ENCODE measurements at places on chromosomes 2 and 18.

GRCh38 chr2:143694335-143694734, 565.1 kb downstream of the ARHGAP15 start:
- DNase-seq = no peak

DNA sequence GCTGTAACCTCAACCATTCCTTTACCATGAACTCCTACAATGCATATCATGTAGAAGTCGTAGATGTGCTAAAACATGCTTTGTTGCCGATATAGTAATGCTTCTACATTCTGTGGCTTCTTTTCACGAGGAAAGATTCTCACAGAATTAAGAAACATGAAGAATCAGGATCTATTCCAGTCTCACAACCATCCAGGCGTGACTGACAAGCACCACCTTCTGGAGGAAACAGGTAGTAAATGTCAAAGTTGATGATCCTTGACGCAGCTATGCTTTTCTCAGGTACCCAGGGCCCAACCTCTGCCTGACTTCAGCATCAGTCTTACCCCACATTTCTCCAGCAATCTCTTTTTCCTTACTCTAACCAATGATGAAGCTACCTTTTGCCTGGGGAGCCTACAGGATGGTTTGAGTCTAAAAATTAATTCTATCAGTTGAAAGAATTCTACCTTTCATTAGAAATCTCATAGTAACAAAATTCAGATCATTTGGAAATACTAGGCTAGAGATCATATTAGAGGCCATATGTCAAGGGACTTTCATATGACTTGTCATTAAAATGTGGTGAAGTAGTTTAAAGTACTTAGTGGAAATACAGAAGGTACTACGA, 123.3 kb upstream of the RND3 start:
- DNase-seq = no peak

DNA sequence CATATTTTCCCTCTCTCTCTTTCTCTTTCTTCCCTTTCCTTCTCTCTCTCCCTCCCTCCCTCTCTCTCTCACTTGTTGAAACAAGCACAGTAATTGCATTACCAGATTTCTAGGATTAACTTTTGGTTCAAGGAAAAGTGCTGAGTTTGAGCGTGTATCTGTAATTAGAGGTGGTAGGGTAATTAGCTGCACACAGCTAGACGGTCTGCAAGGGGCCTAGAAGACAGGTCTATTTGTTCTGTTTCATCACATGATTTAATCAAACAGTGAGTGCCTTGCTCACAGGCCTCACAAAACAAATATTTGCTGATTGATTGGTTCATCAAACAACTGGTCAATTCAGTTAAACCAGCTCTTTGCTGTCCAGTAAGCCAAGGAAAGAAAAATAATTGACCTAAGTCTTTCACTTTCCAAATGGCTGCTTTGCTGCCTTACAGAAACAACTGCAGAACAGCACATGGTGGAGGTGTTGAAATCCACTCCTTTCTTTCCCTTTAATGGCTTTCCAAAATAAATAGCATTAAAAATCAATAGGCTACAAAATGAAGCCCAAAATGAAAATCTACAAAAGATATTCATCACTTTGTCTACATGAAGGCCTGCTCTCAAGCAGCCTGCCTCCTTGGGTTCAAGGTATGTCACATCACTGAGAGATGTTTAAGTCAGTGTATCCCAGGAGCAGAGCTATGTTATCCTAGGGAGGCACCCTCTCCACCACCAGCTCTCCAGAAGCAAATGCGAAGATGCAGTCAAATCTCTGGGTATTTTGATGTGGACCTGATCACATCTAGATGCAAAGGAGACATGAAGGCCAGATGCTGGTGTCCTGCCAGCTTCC, 264.4 kb upstream of the SIX2 start:
- no peak for DNase-seq

- DNase-seq = peak; percentile 70
These were observed 29.0 kb downstream of the ZAP70 start for GRCh38 chr2:97742381-97742847.

- DNase-seq = no peak
These were observed 32.8 kb downstream of the MAIP1 start for GRCh38 chr2:199988151-199988550.

DNA sequence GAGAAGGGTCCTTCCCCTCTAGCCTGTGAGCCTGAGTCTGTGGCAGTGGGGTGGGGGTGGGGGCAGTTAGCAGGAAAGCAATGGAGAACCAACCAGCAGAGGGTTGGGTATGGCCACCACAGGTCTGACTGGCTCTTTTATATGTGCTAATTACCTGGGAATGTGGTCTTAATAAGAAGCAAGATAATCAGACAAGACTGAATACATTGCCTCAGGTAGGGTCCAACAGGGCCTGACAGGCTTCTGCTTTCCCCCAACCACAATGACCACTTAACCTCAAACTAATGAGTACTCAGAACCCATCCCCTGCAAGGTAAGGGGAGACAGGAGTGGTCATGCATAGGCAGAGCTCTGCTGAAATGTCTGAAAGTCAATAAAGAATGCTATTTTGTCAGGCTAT, 39.2 kb upstream of the GALNT1 start:
- DNase-seq = no peak

DNA sequence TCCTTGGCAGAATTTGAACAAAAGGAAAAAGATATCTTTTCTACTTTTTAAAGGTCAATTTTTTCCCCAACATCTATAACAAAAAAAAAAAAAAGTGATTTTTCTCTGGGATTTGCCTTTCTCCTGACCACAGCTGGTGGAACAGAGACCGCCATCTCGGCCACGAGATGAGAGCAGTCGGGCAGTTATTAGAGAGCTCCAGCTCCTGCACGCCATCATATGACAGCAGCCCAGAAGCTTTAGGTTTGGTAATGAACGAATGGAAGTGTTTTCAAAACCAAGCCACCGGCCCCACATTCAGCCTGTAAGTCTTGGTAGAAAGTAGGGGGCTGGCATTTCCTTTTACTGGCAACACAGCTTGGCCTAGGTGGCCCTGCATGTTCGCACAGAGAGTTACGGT, 94.9 kb upstream of the FZD7 start:
- no peak for DNase-seq

DNA sequence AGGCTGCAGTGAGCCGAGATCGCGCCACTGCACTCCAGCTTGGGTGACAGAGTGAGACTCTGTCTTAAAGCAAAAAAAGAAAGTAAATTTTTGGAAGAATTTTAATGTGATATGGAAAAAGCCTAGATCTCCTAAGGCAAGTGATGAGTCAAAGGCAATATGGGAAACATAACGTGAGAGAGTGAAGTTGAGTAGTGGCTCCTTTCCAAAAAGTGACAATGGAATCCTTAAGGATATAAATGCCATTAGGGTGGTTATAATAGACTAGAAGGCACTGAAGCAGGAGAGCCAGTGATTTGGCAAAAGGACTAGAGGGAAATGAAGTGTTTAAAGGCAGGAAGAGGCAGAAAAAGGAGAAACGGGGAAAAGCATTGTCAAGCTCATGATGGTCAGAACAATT, 25.6 kb downstream of the ARHGAP28 start:
- DNase-seq = no peak

GRCh38 chr2:72330652-72331051, 183.0 kb upstream of the CYP26B1 start:
- DNase-seq = no peak

DNA sequence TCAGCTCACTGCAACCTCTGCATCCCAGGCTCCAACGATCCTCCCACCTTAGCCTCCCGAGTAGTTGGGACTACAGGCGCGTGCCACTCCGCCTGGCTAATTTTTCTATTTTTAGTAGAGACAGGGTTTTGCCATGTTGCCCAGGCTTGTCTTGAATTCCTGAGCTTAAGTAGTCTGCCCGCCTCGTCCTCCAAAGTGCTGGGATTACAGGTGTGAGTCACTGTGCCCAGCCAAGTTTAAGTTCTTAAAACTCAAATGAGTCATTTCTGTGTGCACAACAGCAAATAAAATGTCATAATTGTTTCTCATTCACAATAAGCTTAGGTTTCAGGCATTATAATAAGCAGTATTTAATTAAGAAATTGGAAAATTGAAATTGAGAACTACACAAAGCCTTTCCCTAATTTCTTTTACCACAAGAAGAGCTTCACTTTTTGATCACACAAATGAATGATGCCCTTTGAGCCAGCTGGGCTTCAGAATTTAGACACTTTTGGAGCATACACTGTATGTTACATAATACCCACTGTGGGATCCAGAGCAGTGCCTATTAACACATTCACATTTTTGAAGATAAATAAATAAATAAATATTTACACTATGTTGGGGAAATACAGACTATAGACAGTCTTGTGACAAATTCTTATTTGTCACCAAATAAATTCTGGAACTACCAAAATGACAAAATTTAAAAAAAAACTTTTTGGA, 8.6 kb upstream of the ME2 start:
- no peak for DNase-seq

DNA sequence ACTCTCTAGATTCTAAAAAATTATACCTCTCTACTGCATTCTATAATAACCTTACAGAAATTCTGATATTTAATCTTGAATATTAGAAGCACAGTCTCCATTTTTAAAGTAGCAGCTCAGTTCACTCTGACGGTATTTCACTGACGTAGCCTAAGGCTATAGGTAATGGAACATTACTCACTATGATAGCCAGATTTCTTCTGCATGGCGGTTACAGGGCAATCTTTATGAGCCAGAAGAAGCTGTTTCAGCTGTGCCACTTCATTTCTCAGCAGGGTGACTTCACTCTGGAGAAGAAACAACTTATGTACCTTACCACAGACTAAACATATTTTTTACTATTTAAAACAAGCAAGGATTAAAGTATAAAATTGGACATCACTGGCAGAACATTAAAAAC, 75.3 kb upstream of the CHN1 start:
- no peak for DNase-seq

Measured in lower leg skin (tissue), 4 donors.